ENCODE measurements at places on chromosomes 7 and 10. TPM values are rescaled to one million over a fixed set of nuclear protein-coding genes. Genes with fewer than 3 reads are reported as not detected.

GRCh38 chr7:36076074-36076473, 77.0 kb upstream of the EEPD1 start:
- DNase-seq, result no peak

- DNase-seq, result peak; percentile 27
These were observed 52.1 kb downstream of the INSIG1 start for GRCh38 chr7:155349601-155350331.

Gene MINDY4
- total RNA-seq, result 3.5 TPM

Gene LOXL4
- 23.0 TPM for total RNA-seq

Measured in HT-29 (cell line).